ENCODE measurements at places on chromosomes 11 and 22.

DNA sequence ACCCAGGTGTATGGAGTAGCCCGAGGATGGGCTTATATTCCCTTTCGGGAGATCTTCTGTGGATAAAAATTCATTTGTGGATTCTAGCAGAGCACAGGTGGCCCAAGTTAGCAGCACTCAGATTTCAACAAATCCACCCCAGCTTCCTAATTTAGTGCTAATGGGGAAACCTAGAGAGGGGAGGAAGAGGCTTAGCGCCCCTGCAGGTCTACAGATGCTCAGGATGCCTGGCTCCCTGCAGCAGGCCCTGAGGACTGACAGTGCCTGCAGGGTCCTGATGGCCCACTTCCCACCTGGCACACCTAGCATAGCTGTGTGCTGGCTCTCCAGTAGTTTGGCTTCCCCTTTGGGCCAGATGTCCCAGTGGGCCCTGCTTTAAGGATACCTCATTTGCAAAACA is 6.5 kb downstream of the DGAT2 start:
- no peak for DNase-seq

- DNase-seq = no peak
These were observed 18.8 kb upstream of the ADORA2A start for GRCh38 chr22:24408630-24409029.

DNA sequence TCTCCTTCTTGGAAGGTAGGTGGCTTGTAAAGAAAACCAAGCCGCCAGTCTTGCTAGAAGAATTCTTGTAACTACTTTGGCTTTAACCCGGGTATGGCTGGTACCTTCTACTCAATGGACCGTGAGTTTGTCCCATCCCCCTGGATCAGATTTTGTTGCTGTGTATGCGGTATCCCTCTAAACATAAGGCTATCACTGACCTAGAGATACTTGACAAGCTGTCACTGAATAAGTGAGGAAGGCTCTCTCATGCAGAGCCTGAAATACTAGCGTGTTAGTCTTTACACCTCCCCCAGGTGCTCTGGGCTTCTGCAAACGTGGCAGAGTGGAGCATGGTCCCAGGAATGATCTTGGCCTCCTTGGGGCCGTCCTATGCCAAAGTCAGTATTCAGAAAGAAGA is 34.5 kb downstream of the GLB1L2 start:
- no peak for DNase-seq

DNA sequence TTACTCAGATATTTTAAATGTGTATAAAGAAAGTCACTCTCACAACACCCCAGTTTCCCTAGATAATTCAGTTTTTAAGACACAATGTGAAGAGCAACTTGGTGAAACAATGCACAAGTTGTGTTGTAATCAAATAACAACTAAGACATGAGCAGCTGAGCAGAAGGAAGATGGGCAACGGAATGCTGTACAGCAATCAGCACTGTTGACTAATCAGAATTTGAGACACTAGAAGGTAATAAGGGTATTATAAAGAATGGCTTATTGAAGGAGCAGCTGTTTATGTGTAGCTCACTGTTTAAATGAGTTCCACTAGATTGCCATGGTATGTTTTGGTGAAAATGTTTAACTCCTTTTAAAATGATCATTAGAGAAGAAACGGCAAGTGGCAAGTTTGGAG is 60.1 kb downstream of the SOX6 start:
- DNase-seq = no peak

DNA sequence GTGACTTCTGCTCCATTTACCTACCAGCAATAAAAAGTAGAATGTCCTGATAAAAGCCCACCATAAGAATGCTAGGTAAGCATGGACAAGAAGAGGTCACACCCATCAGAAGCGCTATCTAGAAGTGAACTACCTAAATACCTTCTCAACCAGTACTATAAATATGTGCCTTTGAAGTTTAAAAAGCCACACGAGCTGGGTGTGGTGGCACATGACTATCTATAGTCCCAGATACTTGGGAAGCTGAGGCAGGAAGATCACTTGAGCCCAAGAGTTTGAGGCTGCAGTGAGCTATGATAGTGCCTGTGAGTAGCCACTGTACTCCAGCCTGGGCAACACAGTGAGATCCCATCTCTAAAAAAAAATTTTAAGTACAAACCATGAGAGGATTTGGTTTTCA is 66.7 kb downstream of the PACSIN2 start:
- DNase-seq = no peak

GRCh38 chr11:64489831-64490441 is 101.1 kb upstream of the SLC22A12 start:
- DNase-seq = peak; percentile 28

DNA sequence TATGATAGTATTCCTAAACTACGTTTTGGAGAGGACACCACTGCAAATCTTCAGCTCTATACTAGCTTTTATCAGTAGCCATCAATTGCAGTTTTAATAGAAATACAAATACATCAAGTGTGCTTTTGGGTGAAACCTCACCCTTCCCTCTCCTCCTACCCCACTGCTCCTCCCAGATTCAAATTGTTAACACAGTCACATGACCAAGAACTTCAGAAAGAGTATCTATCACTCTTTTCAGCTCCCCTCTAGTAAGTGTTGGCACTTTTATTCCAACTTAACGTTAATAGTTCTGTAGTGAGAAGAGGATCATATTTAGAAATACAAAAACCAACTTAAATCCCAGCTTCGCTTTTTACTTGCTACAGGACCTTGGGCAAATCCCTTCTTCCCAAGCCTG is 17.0 kb downstream of the RRAS2 start:
- no peak for DNase-seq

DNA sequence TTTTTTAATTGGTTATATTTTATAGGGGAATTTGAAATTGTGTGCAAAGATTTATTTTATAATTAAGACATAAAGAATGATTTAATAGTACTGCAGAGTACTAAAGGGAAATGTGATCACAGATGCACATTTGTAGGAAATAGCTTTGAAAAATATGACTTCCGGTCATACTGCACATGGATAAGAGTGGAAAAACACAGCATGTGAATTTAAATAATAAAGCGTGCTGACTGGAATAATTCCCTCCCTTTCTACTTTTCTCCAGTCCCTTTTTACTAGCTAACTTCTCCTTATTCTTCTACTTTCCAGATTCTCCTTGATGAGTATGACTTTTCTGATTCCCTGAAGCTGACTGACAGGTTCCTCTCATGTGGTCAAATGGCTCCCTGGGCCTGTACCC is 238.4 kb upstream of the CTSC start:
- no peak for DNase-seq

DNA sequence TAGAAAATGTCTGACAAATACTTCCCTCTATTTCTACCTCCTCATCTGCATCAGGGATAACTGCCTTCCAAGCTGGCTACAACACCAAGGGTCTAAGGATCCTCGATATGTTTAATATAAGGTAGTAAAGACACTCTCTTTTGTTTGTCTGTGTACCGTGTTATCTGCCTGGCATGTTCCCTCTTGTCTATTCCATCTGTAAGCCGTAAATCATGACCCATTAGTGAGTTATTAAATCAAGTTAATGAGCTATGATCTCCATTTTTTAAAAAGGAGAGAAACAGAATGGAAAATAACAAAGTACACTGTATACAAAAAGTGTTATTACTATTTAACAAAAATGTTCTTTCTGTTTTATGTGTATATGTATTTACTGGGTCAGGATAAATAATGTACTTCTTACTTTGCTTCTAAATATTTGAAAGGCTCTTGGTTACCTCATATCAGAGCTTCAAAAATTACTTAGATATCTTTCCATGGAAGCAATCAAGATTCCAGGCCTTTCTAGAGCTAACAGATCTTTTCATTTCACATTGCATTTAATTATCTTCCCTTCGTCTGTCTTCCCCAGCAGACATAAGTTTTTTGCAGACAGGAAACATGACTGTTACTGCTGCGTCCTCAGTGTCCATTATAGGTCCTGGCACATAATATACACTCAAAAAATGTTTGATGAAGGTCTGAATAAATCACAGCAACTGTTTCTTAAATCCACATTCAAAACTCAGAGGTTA is 342.6 kb upstream of the CCDC90B start:
- no peak for DNase-seq

DNA sequence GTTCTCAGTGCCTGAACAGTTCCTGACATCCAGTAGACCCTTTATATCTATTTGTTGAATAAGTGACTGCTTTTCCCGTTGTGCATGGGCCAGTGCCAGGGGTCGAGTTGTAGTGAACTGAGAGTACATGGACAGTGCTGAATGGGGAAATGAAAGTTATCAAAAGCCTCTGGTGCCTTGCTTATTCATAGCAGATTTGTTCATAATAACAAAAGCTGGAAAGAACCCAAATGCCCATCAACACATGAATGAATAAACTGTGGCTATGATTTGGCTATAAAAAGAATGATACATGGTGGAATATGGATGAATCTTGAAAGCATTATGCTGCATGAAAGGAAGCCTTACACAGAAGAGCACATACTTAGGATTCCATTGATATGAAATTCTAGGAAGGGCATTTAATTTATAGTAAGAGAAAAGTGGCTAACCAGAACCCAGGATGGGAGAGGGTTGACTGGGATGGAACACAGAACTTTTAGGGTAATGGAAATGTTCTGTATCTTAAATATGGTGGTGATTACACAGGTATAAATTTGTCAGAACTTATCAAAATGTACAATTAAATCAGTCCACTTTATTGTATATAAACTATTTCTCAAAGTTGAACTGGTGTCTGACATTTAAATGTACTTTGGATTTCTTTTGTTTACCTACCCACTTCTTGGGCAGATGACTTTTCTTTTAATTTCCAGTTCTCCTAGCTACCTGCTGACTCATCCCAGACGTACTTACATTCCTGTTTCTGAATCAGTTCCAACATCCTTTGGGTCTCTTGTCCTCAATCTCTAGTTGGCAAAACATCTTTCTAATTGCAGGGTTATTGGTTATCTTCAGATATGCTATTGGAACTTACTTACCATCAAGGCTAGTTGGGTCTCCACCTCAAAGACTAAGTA is 42.8 kb downstream of the PACS1 start:
- peak; percentile 92 for DNase-seq

DNA sequence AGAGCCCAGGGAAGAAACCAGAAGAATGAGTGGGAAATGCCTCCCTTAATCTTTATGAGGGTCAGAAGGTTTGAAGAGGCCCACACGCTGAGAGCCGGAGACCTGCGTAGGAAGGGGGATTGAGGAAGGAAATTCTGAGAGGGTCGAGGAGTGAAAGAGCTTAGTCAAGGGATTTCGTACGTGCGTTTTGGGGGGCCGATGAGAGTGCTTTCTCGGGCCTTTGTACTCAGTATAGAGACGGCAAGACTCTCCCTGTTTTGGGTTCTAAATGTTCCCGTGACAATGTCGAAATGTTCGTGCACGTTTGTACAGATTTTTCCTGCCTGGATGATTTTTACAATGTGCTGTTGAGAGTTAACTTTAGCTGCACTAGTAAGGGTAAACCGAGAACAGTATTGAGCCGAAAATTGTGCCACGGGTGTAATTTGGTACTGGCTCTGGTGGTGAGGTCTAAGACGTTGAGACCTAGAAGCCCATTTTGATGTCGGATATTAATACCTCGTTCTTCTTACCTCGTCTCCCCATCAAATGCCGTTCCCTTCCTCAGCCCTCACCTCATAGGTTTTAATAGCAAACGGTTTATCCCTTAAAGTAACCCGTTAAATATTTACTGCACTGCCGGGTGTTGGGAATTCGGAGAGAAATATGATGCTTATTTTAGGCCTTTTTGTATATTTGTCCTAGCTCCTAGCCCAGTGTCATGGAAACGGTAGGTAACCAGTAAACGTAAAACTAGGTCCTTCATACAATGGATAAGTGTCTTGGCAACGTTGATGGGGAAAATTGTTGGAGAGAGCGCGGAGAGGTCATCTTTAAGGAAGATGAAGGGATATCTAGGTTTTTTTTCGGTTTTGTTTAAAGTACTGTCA is 734 bp downstream of the C11orf58 start:
- peak; percentile 7 for DNase-seq

DNA sequence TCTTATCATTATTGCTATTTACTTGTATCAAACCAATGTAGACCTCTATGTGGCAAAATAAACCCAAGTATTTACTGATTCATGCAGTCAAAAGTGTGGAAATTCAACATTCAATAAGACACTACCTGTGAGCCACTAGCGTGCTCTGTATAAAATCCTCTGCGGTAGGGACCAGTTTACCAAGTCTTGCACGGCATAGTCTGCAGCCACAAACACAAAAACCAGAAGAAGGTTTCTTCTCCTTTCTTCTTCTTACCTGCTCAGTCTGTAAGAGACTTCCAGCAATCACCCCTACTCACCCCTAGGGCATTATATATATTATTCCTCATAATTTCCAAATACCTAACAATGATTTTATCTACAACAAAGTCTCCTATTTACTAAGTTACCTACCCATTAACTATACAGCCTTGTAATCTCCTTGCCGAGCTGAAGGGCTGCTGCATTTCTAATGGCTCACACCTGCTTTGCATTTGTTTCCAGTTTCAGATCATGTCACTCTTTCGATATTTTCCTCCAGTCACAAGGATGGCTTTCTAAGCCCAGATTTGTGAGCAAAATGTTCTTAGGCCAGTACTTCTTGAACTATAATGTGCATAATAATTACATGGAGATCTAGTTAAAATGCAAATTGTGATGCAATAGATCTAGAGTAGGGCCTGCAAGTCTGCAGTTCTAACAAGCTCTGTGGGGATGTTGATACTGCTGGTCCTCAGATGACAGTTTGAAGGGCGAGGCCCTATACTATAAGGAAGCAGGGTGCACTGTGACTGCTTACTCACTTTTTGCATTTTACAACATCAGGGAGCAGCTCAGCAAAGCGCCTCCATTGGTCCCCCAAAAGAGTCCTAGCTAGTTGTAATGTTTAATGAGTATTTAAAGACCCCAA is 191.9 kb upstream of the DDI1 start:
- DNase-seq = no peak

GRCh38 chr11:74138021-74138420 is 32.8 kb downstream of the C2CD3 start:
- peak; percentile 57 for DNase-seq

Data from fibroblast of skin of scalp (primary cell).